Fibroblast of the conjunctiva (primary cell): ENCODE measurements at places on chromosomes 3 and 15.
A peak's percentile ranks its signal among the peaks of the same experiment; 100 is the strongest.

DNA sequence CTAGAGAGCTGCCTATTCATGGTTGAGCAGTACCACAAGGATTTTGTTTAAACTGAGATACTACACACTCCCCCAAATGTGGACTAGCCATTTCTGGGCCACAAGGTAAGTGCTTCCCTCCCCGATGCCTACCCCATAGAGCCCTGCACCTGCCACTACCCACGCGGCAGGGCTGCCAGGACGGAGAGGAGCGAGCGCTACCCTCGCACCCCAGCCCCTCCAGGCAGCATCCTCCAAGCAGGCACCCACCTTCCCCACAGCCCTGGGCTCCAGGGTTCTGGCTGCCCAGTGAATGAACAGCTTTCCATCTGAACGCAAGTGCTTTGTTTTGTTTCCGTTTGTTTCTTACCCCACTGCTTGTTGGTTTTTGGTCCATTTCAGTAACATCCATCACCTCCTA lies 59.2 kb downstream of the CHDH start:
- no peak for DNase-seq

DNA sequence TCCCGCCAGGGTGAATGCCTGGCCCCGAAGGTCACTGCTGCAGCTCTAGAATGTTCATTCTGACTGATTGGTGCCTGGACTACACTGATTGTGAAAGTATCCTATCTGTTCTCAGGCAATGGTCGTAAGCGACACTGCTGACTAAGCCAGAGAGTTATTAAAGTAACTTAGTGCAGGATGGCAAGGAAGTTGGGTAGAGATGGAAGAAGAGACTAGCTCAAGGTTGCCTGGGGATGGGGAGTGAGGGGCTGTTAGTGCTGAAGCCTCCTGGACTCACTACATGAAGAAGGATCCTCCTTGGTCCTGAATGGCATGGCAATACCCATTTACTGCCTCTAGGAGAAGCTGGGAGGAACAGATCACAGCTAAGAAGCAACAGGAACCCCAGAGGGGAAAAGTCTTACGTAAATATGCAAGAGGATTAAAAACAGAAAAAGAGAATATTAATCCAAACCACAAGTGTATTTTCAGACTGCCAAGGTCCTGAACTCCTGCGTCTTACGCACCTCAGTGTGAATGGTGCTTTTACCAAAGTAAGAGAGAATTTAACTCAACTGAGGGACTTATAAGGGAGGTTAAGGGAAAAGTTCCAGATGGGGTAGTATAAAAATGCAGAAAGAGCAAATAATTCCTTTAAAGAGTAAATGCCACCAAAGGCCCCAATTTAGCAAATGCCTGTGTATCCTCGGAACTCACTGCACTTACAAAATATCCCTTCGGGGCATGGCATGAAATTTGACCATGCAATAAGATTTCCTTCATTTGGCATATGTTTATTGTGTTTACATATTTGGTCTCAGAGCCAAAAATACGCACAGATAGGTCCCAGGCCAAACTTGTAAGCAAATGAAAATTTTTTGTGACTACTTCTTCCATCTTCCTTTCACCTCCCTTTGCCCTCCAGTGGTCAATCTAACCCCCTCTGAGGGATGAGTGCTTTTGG lies 64.0 kb upstream of the DGKG start:
- DNase-seq: peak; percentile 78

DNA sequence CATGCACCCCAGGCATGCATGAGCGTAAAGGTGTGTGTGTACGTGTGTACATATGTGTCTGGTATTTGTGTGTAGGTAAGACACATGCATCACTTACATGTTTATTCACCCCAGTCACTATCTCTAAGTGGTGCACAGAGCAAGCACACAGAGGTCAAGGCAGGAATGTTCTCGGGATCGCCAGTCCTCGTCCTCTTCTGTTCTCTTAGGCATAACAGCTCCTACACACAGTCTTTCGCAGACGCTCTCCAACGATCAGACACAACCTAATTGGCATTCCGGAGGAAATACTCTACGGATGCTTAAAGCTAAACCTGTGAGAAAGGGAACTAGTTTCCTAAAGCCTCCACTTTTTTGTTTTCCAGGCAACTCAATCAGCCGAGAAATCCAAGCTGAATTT lies 95.9 kb downstream of the ADAMTS17 start:
- no peak for DNase-seq

DNA sequence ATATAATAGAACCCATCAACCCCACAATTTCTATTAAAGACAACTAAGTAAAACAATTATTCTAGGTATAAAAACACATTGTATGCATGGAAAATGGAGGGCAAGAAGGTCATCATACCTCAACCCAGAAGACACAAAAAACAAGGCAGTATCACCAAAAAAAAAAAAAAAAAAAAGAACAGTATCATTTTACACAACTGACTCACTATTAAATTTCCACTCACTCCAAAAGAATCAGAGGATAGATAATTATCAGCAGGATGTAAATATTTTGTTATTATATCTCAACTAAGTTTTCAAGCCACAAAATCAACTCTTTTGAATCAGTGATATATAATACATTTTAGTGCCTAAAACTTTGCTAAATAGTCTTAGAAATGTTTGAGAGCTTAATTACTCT lies 55.0 kb downstream of the CLASP2 start:
- no peak for DNase-seq

DNA sequence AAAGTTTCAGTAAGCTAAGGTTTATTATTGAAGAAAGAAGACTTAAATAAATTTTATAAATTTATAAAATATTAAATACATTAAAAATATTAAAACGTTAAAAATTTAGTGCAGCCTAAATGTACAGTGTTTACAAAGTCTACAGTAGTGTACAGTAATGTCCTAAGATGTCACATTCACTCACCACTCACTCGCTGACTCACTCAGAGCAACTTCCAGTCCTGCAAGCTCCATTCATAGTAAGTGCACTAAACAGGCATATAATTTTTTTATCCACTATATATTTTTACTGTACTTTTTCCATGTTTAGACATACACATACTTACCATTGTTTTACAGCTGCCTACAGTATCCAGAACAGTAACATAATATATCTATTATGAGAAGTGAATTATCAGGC lies 51.5 kb downstream of the TJP1 start:
- DNase-seq: no peak
